Activated CD4-positive, alpha-beta memory T cell treated with anti-CD3 and anti-CD28 coated beads, Interleukin-2, amount 10 ng/mL, durations not matched to agents 7 days and 5 days (primary cell): ENCODE measurements at places on chromosomes 13 and 19.

GRCh38 chr13:27662738-27663470 is 41.2 kb downstream of the POLR1D start:
- no peak overlapping the region for H3K4me3 ChIP-seq
- no peak for DNase-seq
- peaks cover 16% of the 10 kb centered on the region for H3K36me3 ChIP-seq
- H3K4me1 ChIP-seq, result no peaks in the 10 kb centered on the region
- H3K27me3 ChIP-seq, result no peaks in the 10 kb centered on the region
- H3K27ac ChIP-seq, result no peak overlapping the region

DNA sequence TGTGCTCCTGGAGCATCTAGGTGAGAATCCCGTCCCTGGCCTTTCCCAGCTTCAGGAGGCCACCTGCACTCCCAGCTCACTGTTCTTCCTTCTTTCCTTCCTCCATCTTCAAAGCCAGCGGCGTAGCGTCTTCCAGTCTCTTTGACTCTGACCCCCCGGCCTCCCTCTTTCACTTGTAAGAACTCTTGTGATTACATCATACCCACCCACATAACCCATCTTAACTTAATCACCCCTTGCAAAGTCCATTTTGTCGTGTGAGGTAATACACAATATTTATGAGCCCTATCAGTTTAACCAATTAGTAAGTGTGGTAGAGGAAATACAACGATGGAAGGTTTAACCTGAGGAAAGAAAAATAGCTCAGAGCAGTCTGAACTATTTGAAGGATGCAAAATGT is 4.6 kb upstream of the CDC16 start:
- H3K4me3 ChIP-seq, result no peak overlapping the region
- no peaks in the 10 kb centered on the region for H3K36me3 ChIP-seq
- DNase-seq, result no peak

- H3K4me3 ChIP-seq, result no peak overlapping the region
- no peak overlapping the region for H3K27ac ChIP-seq
- no peaks in the 10 kb centered on the region for H3K27me3 ChIP-seq
- peaks cover 2% of the 10 kb centered on the region for H3K36me3 ChIP-seq
These were observed 33.0 kb downstream of the XPO4 start for GRCh38 chr13:20869540-20869939.

GRCh38 chr19:6275170-6275744 is 4.5 kb downstream of the MLLT1 start:
- no peak overlapping the region for H3K4me3 ChIP-seq
- peaks cover 10% of the 10 kb centered on the region for H3K36me3 ChIP-seq
- H3K27ac ChIP-seq, result no peak overlapping the region
- DNase-seq, result no peak

DNA sequence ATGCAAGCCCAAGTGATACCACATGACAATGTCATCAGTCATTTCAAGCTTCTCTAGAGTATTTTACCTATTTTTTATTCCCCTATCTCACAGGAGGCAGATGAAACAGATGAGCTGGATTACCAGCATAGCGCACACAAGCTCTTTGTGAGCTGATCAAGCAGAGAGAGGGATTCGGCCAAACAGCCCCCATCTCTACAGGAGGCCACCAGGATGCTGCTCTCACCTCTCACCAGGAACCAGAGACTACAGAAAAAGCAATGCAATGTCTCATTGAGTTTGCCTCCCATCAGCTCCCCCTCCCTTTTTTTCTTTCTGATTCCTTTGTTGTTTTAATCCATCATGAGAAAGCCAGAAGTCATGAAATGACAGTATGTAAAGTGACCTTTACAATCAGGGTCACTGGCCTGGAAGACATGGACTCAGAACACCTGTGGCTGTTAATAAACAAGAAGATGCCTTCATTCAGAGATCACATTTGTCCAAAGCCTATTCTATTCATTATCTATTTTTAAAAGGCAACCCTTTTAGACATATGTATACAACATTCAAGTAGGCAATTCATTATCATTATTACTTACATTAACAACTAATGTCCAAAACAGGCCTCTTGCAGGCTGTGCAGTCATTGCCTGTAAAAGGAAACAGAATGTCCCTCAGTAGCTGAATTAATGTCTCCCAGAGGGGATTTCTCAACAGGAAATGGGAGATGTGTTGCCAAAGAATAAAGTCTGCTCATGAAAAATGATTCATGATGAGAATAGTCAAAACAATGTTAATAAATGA is 656.6 kb downstream of the TBC1D4 start:
- H3K27ac ChIP-seq, result no peak overlapping the region
- no peak for DNase-seq
- no peaks in the 10 kb centered on the region for H3K27me3 ChIP-seq
- no peaks in the 10 kb centered on the region for H3K4me1 ChIP-seq

GRCh38 chr19:17236811-17237543 is 8.7 kb downstream of the NR2F6 start:
- no peak for DNase-seq
- H3K36me3 ChIP-seq, result peaks cover 2% of the 10 kb centered on the region
- H3K4me3 ChIP-seq, result peak overlapping the region; percentile 24
- H3K27me3 ChIP-seq, result no peaks in the 10 kb centered on the region
- peaks cover 17% of the 10 kb centered on the region for H3K4me1 ChIP-seq

- H3K4me3 ChIP-seq, result peak overlapping the region; percentile 49
- peak; percentile 75 for DNase-seq
- H3K27ac ChIP-seq, result peak overlapping the region; percentile 83
- H3K4me1 ChIP-seq, result peaks cover 80% of the 10 kb centered on the region
- peaks cover 70% of the 10 kb centered on the region for H3K36me3 ChIP-seq
These were observed 100.8 kb downstream of the STK24 start for GRCh38 chr13:98476106-98476505.

DNA sequence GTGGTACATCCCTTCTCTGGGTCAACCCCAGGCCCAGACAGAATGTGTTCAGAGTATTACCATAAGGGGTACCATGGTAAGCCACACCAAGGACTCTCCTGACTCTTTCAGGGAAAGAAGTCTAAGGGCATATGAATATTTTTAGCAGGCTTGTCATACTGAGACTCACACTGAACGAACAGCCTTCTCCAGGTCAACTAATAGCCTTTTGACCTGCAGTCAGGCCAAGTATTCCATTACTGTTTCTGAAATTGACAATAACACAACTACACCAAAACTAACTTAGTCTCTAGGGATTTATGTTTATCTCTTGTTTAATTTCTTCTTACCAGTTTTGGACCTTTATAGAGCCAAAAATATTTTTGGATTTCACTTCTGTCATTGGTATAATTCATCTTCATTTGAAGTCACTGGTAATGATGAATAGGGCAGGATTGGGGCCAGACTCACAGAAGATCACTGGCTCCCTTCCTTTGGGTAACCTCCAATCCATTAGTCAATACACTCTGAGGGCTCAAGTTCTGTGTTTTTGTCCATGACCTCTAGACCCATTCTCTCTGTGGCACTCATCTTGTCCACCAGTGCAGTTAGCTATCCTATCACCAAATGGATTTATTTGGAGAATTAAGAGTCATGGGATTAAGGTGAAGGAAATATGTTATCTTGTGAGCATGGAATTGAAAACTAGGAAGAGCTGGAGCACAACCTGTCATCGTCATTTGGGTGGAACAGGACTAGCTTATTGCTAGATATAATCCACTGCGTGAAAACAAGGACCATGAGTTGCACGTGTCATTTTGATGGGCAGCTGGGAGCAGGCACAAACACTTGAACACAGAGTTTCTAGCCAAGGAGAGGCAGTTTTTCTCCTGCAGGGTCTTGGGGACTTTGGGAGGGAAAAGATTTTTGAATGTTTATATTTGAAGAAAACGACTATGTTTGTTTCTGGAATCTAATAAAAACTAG is 313.3 kb downstream of the DCLK1 start:
- H3K36me3 ChIP-seq, result no peaks in the 10 kb centered on the region
- no peaks in the 10 kb centered on the region for H3K27me3 ChIP-seq
- no peak overlapping the region for H3K27ac ChIP-seq
- no peak for DNase-seq
- no peaks in the 10 kb centered on the region for H3K4me1 ChIP-seq
- H3K4me3 ChIP-seq, result no peak overlapping the region

DNA sequence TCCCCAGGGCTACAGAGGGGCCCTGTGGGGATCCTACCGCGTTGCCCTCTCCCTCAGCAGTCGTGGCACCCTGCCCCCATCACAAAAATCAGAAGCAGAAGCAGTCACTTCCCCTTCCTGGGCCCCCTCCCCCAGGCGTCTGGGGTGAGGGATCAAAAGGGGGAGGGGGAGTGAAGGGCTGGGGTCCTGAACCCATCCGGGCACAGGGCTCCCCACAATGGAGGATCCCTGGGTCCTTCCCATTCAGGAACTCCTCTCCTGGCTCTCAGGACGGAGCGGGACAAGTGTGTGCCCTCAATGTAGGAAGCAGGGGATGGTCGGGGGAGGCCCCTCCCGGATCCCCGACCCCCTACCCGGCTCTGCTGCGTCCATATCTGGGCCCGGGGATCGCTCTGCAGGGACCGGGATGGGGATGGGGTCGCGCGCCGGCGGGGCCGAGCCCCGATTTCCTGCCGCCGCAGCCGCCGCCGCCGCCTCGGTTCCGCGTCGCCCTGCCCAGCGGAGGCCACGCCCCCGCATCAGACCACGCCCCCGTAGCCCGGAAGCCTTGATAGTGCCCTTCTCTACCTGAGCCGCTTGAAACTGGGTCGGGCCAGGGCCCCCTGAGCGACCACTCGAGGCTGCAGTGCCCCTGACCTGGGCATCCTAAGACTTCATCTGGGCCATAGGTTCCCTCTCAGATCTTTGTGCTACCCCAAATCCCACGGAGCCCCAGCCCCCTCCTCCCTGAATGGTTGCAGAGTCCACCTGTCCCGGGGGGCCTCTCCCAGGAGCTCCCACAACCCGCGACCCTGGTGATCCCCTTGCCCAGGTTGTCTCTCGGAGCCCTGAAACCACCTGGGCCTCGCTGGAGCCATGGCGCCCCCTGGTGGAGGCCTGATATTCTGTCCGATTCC is at the start of gene GMIP:
Gene GMIP, minus strand, starts transcription at position 500 of the 896 bp plus-strand sequence. Its CDS starts 128 bp downstream, at position 372.
- peak; percentile 90 for DNase-seq
- no peaks in the 10 kb centered on the region for H3K27me3 ChIP-seq
- H3K4me3 ChIP-seq, result peak within 1 kb of the TSS; percentile 98
- H3K36me3 ChIP-seq, result peaks cover 65% of the 10 kb centered on the region

DNA sequence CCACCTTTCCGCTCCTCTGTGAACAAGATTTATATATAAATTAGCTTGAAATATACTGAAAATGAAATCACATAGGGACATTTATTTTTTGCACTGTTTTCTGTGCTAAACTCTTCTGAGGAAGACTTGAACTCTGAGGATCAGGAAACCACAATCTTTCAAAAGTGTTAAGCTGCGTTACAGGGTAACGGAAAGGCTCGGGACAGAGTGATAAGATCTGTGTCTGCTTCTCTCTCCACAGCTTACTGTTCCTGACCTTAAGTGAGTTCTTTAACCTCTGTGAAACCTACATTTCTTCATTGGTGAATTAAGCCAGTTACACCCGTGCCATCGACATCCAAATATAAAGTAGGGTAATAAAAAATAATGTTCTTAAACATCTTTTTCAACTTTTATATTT is 38.9 kb downstream of the DACH1 start:
- H3K36me3 ChIP-seq, result no peaks in the 10 kb centered on the region
- H3K4me1 ChIP-seq, result peaks cover 1% of the 10 kb centered on the region
- no peak overlapping the region for H3K4me3 ChIP-seq
- H3K27me3 ChIP-seq, result no peaks in the 10 kb centered on the region
- no peak overlapping the region for H3K27ac ChIP-seq

- H3K36me3 ChIP-seq, result no peaks in the 10 kb centered on the region
- H3K4me1 ChIP-seq, result peaks cover 2% of the 10 kb centered on the region
- H3K27ac ChIP-seq, result no peak overlapping the region
- H3K27me3 ChIP-seq, result no peaks in the 10 kb centered on the region
These were observed 89.9 kb downstream of the CDK8 start for GRCh38 chr13:26343816-26344215.

DNA sequence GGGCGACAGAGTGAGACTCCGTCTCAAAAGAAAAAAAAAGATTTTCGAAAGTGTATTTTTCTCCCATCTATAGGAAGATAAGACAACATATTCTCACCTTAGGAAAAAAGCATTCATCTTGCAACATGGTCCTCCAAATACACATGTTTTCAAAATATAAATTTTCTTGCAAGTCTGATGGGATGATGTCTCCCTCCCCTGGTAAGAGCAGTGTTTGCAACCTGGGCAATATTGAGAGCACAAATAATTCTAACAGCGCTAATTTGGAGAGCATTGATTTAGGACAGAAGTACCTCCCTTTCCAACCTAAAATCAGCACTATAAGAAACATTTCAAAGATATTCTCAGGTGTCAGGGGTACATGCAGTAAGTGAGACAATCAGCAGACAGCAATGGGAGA is 61.0 kb upstream of the SHISA2 start:
- no peak for DNase-seq
- no peaks in the 10 kb centered on the region for H3K27me3 ChIP-seq
- no peaks in the 10 kb centered on the region for H3K36me3 ChIP-seq
- H3K4me3 ChIP-seq, result no peak overlapping the region
- no peaks in the 10 kb centered on the region for H3K4me1 ChIP-seq

- H3K4me3 ChIP-seq, result no peak overlapping the region
- no peak overlapping the region for H3K27ac ChIP-seq
- no peaks in the 10 kb centered on the region for H3K36me3 ChIP-seq
- no peaks in the 10 kb centered on the region for H3K4me1 ChIP-seq
- H3K27me3 ChIP-seq, result no peaks in the 10 kb centered on the region
These were observed 275.3 kb upstream of the PRR20A start for GRCh38 chr13:56865416-56865815.

- H3K4me3 ChIP-seq, result no peak overlapping the region
- H3K27ac ChIP-seq, result no peak overlapping the region
- DNase-seq, result no peak
- no peaks in the 10 kb centered on the region for H3K36me3 ChIP-seq
- peaks cover 3% of the 10 kb centered on the region for H3K4me1 ChIP-seq
- peaks cover 6% of the 10 kb centered on the region for H3K27me3 ChIP-seq
These were observed 77.5 kb downstream of the DLEU7 start for GRCh38 chr13:50766013-50766412.

- H3K36me3 ChIP-seq, result no peaks in the 10 kb centered on the region
- no peak overlapping the region for H3K4me3 ChIP-seq
- H3K27ac ChIP-seq, result no peak overlapping the region
- H3K27me3 ChIP-seq, result no peaks in the 10 kb centered on the region
These were observed 59.9 kb downstream of the LIG4 start for GRCh38 chr13:108155185-108156106.

GRCh38 chr19:48396824-48397176 is 3.3 kb downstream of the GRIN2D start:
- H3K4me3 ChIP-seq, result no peak overlapping the region
- H3K27me3 ChIP-seq, result peaks cover 52% of the 10 kb centered on the region
- no peak overlapping the region for H3K27ac ChIP-seq
- H3K36me3 ChIP-seq, result peaks cover 9% of the 10 kb centered on the region
- H3K4me1 ChIP-seq, result peaks cover 38% of the 10 kb centered on the region
- no peak for DNase-seq

DNA sequence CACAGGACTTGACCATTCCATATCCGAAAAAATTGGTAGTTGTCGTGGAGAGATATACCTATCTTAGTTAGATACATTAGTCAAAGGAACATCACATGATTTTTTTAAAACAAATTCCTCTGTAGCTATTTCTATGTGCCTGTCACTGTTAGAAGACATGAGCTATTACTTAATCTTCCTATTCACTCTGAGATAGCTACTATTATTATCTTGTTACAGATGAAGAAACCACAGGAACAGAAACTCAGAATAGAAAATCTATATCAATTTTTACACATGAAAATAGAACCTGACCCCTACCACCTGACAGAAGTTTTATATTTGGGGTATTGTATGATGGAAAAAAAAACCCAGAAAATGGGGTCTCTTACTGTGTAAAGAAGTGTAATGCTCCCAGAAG is 68.9 kb upstream of the TDRD3 start:
- no peaks in the 10 kb centered on the region for H3K36me3 ChIP-seq
- H3K27ac ChIP-seq, result no peak overlapping the region
- H3K27me3 ChIP-seq, result peaks cover 10% of the 10 kb centered on the region
- DNase-seq, result no peak
- H3K4me3 ChIP-seq, result no peak overlapping the region
- H3K4me1 ChIP-seq, result peaks cover 2% of the 10 kb centered on the region
